ENCODE measurements at places on chromosomes 3 and 15.

GRCh38 chr3:183193762-183194689 is 31.5 kb upstream of the LAMP3 start:
- DNase-seq, result no peak

- DNase-seq, result no peak
Measured at GRCh38 chr15:62027263-62027565, 33.0 kb downstream of the VPS13C start.

- DNase-seq, result peak; percentile 46
Measured at GRCh38 chr15:68210821-68211655, 5.9 kb upstream of the CALML4 start.

- DNase-seq, result no peak
Measured at GRCh38 chr3:137191133-137191923, 233.5 kb downstream of the IL20RB start.

DNA sequence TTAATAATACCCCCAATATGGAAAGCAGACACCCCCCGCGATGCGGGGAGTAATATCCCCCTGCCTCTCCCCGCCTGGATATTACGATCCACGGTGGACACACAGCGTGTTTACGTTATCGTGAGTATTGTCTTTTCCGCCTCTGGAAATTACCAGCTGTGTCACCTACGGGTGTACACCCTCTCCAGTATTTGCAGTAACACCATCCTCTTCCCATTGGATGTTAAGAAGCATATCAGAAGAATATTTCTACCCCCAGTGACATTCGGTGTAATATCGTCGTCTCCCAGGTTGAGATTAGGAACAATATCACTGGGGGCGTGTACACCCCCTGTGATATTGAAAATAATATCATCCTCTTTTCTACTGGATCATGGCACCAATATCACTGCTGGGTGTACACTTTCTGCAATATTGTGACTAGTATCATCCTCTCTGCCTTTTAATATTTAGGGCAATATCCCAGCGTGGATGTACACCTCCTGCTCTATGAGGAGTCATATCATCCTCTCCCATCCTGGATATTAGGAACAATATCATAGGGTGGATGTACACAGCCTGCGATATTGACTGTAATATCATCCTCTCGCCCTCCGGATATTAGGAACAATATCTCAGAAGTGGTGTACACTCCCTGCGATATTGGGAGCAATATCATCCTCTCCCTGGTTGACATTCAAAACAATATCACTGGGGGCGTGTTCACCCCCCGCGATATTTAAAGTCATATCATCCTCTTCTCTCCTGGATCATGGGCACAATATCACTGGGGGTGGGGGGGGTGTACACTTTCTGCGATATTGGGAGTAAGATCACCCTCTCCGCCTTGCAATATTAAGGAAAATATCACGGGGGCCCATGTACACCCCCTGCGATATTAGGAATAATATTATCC is 20.3 kb upstream of the BMF start:
- DNase-seq, result no peak
